ENCODE measurements at places on chromosomes 5 and 9. TPM values are rescaled to one million over a fixed set of nuclear protein-coding genes. Genes with fewer than 3 reads are reported as not detected.

DNA sequence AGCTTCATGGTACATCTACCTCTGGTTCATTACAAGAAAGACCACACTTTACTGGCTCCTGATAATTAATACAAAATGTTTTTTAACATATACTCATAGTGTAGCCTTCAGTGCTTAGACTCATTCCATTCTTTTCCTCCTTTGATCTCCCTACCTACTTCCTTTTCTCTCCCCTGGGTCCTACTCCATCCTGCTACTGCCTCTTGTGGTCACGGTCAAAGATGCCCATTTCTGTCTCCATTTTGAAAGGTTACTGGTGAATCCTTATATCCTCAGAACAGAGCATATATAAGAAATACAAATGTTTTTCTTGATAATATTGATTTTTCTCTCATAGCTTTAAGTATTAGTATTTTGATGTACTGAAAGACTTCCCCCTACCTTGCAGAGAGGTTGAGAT is 375.9 kb downstream of the ARRDC3 start:
- no peaks in the 10 kb centered on the region for H3K36me3 ChIP-seq
- no peak overlapping the region for H3K4me3 ChIP-seq
- H3K4me1 ChIP-seq = no peaks in the 10 kb centered on the region
- DNase-seq = no peak
- no peaks in the 10 kb centered on the region for H3K27me3 ChIP-seq

- no peak for DNase-seq
- no peak overlapping the region for H3K27ac ChIP-seq
- no peak overlapping the region for H3K4me3 ChIP-seq
Observed at GRCh38 chr9:69905286-69905685, 84.7 kb downstream of the CFAP95 start.

DNA sequence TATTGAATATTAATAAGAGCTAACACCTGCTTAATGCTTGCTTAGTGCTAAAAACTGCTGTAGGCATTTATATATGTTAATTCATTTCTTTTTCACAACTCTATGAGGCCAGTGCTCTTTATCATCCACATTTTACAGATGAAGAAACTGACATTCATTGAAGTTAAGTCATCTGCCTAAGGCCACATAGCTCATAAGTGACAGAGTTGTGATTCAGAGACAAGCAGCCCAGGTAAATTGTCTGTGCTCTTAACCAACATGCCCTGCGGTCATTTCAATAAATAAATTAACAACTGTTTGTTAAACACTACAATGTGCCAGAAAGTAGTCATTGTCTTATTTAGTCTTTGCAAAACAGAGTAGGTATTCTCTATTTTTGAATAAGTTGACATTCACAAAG is 1354.4 kb upstream of the C9orf72 start:
- no peaks in the 10 kb centered on the region for H3K36me3 ChIP-seq
- H3K4me1 ChIP-seq = no peaks in the 10 kb centered on the region
- no peak for DNase-seq
- no peaks in the 10 kb centered on the region for H3K27me3 ChIP-seq
- H3K4me3 ChIP-seq = no peak overlapping the region
- no peak overlapping the region for H3K27ac ChIP-seq

DNA sequence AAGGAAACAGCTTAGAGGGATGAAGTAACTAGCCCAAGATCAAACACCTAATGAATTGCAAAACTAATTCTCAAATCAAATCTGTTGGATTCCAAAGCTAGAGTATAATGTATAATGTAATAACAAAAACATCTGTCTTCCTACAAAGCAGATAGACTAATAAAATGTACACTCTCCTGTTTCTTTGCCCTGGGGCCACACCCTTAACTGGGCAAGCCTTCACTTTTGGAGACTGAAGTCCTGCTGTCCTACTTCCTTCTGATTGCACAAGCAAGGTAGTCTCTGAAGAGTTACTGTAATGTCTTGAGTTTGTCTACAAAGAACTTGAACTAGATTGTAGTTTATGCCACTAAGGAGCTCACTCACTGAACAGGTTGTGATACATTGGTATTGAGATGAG is 2.5 kb downstream of the TTC1 start:
- no peaks in the 10 kb centered on the region for H3K27me3 ChIP-seq
- DNase-seq = no peak
- H3K36me3 ChIP-seq = peaks cover 19% of the 10 kb centered on the region

DNA sequence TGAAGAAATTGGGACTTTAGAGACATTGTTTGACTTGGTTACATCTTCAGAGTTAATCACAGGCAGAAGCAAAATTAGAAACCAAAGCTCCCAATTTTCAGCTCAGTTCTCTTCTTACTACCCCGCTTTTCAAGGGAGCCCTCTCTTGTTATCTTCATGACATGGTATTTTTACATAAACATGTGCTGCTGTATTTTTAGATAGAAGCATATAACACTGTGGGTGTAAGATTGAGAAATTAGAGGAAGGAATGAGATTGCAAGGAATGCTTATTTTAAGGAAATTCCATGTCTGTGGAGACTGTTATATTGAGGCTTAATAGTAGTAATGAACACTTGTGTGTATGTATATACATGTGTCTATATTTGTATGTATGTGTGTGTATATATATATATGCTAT is 401.6 kb downstream of the TMEM232 start:
- H3K4me3 ChIP-seq = no peak overlapping the region
- no peaks in the 10 kb centered on the region for H3K4me1 ChIP-seq

GRCh38 chr9:4614627-4615026 is 47.5 kb upstream of the PLPP6 start:
- H3K4me3 ChIP-seq = no peak overlapping the region
- DNase-seq = no peak
- no peaks in the 10 kb centered on the region for H3K36me3 ChIP-seq
- H3K27ac ChIP-seq = no peak overlapping the region
- H3K27me3 ChIP-seq = no peaks in the 10 kb centered on the region

DNA sequence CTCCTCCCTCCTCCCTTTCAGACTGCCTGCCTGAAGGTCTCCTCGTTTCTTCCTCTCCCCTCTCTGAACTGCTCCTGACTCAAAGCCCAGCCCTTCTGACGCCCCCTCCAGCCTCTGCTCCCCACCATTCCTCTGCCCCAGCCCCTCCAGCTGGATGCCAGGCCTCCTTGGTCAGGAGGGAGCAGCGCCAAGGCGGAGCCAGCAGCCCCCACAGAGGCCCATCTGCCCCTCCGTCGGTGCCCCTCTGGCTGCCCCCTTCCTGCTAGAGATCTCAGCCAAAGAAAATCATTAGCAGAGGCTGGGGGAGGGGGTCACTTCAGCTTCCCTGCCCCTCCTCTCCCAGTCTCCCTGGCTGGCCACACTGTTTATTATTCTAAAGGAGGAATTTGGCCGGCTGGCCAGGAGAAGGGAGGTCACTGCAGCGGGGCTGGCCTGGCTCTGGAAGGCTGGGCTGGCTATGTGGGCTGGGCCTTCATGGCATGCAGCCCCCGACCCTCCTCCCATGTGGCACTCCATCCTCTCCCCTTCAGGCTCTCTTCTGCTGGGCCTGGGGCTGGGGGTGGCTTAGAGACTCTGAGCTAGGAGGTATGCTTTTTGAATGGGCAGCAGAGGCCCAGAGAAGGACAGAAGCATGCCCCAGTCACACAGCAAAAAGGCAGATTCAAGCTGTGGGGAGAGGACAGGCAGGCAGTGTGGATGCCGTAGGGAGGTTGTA is 16.9 kb downstream of the PDGFRB start:
- no peak for DNase-seq
- no peaks in the 10 kb centered on the region for H3K27me3 ChIP-seq
- no peaks in the 10 kb centered on the region for H3K4me1 ChIP-seq
- no peak overlapping the region for H3K27ac ChIP-seq
- H3K4me3 ChIP-seq = no peak overlapping the region

DNA sequence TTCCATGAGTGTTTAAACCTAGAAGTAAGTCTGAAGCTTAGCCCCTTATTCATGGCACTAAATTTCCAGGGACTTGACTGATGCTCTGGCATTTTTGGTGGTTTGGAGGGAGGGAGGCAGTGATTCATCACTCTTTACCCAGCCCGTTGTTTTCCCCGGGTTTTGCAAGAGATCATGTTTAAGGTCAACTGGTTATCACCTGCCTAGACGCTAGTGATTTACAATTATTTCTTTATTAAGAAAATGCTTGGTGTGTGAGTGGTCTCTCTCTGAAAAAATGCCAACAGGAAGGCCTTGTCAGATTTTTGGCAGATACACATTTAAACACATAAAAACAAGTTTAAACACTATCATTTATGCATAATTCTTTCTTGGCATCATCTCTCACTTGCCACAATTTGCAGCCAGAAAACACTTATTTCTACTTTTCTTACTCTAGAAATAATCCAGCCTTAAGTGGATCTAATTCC is 737.9 kb upstream of the ZNF608 start:
- DNase-seq = no peak
- H3K4me3 ChIP-seq = no peak overlapping the region

- no peaks in the 10 kb centered on the region for H3K27me3 ChIP-seq
- H3K36me3 ChIP-seq = no peaks in the 10 kb centered on the region
- no peak overlapping the region for H3K4me3 ChIP-seq
- H3K4me1 ChIP-seq = no peaks in the 10 kb centered on the region
- H3K27ac ChIP-seq = no peak overlapping the region
Observed at GRCh38 chr9:127232833-127233549, 31.6 kb upstream of the GARNL3 start.

- H3K4me1 ChIP-seq = no peaks in the 10 kb centered on the region
- H3K4me3 ChIP-seq = no peak overlapping the region
- H3K27ac ChIP-seq = no peak overlapping the region
- H3K36me3 ChIP-seq = no peaks in the 10 kb centered on the region
Observed at GRCh38 chr9:83431101-83432060, 106.8 kb downstream of the FRMD3 start.

DNA sequence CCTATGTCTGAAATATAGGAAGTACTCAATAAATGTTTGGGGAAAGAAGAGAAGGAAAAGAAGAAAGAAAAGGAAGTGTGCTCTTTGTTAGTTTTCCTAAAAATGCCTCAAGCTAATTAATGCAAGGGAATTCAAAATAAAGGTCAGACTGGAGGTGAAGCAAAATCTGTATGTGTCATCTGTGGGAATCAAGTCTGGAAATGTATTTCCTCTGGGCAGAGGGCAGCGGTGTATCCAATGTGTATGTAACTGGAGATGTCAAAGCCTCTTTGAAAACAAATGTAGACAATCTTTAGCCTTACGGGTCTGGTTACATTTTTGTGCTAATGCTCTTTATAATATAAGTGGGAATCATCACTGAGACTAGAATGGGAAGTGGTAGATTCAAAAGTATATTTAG is 471.4 kb downstream of the MAN2A1 start:
- no peaks in the 10 kb centered on the region for H3K36me3 ChIP-seq
- H3K4me1 ChIP-seq = no peaks in the 10 kb centered on the region
- H3K4me3 ChIP-seq = no peak overlapping the region

GRCh38 chr9:129480227-129480626 is 140.7 kb downstream of the C9orf50 start:
- no peaks in the 10 kb centered on the region for H3K27me3 ChIP-seq
- H3K4me1 ChIP-seq = peaks cover 3% of the 10 kb centered on the region
- H3K4me3 ChIP-seq = no peak overlapping the region
- H3K36me3 ChIP-seq = no peaks in the 10 kb centered on the region

The MTX3 gene
- 25.8 TPM for total RNA-seq

The MPDZ gene
- total RNA-seq = not detected

The PFN3 gene
- not detected for total RNA-seq

The AHRR gene
- total RNA-seq = 0.55 TPM

The CDH6 gene
- total RNA-seq = not detected

The ACSL6 gene
- 26.3 TPM for total RNA-seq

The EMB gene
- 148 TPM for total RNA-seq

All from T-cell (primary cell).